CD4-positive, alpha-beta T cell treated with Interleukin-2 at 100 ng/mL for 4 hours (primary cell): ENCODE measurements at places on chromosomes 13 and 19.

- no peak for DNase-seq
These were observed 102.9 kb downstream of the TEX26 start for GRCh38 chr13:31035185-31035965.

DNA sequence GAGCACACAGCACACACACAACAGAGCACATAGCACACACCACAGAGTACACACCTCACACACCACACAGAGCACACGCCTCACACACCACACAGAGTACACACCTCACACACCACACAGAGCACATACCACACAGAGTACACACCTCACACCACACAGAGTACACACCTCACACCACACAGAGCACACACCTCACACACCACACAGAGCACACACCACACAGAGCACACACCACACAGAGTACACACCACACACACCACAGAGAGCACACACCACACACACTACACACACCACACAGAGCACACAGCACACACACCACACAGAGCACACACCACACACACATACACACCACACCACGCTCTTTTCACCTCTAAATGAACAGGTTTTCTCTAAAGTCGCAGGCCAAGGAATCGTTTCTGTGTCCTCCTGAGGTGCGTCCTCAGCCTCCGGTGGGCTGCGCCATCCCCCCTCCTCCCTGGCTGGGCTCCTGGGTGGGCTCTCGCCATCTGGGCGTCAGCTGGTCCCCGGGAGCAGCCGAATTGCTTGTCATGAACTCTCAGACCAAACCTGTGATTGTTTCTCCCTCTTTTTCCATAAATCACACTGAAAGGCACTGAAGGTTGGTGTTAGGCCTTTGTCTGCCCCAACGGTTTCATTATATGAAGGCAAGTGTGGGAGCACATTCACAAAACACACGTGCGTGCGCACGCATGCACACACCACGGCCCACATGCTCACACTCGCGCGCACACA is 37.4 kb downstream of the TMEM255B start:
- no peak for DNase-seq

GRCh38 chr19:9494096-9494495 is 4.3 kb downstream of the ZNF560 start:
- no peak for DNase-seq

DNA sequence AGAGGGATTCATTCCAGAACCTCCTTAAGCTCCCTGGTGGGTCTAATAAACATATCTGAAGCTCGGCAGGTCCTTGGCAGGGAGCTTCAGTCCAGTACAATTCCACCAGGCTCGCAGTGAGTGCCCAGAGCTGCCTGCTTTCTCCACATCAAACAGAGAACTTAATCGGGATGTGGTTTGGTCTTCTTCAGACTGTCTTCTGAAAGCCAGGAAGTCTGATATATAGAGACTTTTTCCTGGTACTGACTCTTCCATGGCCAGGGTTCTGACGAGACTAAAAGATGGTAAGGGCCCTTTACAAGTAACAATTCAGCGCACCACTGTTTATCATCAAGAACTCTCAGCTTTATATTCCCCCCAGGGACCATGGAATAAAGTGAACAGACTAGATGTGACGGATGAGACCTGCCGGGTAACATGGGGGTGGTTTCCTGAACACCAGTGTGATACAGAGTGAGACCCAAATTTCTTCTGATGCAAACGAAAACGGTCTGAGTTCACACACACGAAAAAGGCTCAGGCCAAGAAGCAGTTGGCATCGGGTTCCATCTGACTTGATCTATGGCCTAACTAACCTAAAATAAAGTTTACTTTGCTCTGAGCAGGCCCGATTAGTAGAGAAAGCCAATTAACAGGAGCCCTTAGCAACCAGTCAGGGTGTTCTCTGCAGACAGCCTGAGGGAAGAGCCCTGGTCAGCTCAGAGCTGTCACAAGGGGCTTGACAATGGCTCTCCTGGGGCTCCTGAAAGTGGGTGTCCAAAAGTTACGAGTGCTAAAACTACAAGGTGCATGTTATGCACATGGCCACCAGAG is 29.0 kb downstream of the RANBP3 start:
- DNase-seq = peak; percentile 32

DNA sequence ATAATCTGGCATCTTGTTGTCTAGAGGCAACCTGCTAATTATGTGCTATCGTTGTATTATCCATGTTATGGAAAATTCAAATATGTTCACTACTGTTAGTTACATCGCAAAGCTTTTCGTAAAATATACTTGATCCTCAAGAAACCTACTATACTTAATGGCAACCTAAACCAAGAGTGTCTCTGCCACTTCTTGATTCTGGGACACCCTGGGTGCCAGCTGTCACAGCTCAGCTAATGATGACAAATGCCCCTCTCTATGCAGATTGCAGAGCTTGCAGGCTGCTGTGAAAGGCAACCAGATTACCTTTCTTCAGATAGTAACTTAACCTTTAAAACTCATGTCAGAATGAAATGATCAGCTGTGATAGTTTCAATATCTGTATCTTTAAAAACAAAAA is 8.9 kb upstream of the MAB21L1 start:
- DNase-seq = no peak

DNA sequence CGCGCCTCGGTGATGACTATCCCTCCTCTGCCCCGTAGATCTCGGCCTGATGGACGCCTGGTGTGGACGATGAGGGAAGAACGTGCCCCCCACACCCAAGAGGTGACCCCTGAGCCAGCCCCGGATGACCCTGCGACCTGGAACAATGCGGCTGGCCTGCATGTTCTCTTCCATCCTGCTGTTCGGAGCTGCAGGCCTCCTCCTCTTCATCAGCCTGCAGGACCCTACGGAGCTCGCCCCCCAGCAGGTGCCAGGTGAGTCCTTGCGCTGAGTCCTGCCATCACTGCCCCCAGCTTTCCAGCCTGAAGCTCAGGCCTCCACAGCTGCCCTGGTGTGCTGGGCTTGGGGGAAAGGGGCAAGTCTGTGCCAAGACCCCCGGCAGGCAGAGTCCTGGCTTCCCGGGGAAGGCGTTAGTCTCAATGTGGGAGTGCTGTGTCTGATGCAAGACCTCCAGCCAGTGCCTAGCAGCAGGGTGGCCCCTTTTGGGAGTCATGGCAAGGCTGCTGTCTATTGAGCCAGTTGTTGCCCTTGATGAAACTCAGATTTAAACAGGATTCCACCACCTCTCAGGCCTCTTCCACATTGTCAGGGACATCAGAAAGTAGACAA is 67.5 kb downstream of the CHST8 start:
- no peak for DNase-seq

DNA sequence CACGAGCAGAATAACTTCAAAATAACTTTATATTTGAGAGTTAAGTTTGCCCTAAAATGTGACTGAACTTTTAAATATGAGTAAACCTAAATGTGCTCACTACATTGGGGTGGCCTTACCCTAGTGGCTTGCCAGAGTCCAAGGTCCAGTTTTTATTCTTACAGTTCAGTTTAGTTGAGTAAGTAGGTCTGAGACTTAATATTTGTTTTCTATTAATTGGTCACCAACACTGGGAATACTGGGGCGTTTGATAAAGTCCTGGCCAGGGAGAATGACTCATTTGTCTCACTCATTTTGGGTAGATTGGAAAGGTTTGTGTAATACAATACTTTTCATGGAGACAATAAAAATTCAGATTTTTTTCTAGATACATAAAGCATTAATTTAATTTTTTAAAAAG is 127.8 kb upstream of the SPATA13 start:
- no peak for DNase-seq

GRCh38 chr19:50312967-50313811 is 16.0 kb downstream of the KCNC3 start:
- DNase-seq = no peak

DNA sequence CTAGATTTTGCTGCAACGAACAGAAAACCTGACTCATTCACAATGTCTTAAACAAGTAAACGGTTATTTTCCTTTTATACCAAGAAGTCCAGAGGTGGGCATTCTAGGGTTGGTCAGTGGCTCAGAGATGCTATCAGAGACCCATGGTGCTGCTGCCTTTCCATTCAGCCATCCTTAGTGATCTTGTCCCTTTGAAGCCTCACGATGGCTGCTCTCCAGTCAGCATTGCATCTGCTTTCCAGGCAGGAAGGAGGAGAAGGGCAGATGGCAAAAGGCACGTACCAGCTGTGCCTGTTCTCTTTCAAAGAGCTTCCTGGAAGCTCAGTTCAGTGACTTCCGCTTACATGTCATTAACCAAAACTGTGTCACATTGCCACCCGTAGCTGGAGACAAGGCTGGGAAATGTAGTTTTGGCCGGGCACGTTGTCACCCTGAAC is 30.1 kb downstream of the WDFY2 start:
- peak; percentile 64 for DNase-seq

- DNase-seq = no peak
These were observed 11.2 kb upstream of the PDCD2L start for GRCh38 chr19:34393031-34393430.
